Stimulated activated CD4-positive, alpha-beta T cell treated with anti-CD3 and anti-CD28 coated beads, Interleukin-4, amount 100 ng/mL, for 24 hours (primary cell): ENCODE measurements at places on chromosomes 4 and X.
A peak's percentile ranks its signal among the peaks of the same experiment; 100 is the strongest.

DNA sequence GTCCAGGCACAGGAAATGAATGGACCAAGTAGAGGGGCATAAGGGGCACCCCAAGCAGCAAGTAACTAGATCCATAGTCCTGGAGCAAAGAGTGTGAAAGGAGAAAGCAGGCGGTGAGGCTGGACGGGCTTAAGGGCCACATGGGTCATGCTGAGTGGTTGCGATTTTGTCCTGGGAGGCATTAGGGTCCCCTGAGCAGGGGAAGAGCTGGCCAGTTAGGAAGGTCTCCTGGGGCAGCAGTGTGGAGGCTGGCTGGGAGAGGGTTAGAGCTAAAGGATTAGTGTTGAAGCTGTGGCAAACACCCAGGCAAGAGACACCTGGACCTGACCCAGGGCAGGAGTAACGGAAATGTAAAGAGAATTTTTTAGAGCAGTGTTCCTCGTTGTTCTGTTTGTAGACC is 26.5 kb downstream of the MYOZ2 start:
- DNase-seq = no peak

GRCh38 chrX:139720136-139720535 is 12.2 kb upstream of the MCF2 start:
- DNase-seq = no peak

- no peak for DNase-seq
These were observed 1722.9 kb upstream of the AGA start for GRCh38 chr4:179165000-179165738.

GRCh38 chr4:93658443-93658842 is 170.1 kb upstream of the ATOH1 start:
- DNase-seq = no peak

GRCh38 chr4:120948382-120948781 is 25.9 kb upstream of the PRDM5 start:
- DNase-seq = no peak

- no peak for DNase-seq
These were observed 78.1 kb upstream of the DHRSX start for GRCh38 chrX:2578864-2579263.

DNA sequence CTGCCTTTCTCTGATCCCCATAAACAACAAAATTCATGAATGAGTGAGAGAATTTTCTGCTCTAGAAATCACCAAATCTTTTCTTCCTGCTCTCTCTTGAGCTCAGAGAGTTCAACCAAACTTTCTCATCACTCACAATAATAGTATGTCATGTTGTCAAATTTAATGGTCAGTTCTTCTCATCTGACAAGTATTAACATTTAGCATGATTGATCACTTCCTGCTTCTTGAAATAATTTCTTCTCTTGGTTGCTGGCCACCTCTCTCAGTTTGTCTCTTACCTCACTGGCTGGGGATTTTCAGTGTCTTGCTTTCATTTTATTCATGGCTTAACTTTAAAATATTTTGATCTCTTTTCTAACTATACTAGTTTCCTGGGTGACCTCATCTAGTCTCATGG is 25.5 kb upstream of the FGF5 start:
- no peak for DNase-seq

- peak; percentile 36 for DNase-seq
These were observed 81.0 kb upstream of the KLF3 start for GRCh38 chr4:38582889-38583470.

DNA sequence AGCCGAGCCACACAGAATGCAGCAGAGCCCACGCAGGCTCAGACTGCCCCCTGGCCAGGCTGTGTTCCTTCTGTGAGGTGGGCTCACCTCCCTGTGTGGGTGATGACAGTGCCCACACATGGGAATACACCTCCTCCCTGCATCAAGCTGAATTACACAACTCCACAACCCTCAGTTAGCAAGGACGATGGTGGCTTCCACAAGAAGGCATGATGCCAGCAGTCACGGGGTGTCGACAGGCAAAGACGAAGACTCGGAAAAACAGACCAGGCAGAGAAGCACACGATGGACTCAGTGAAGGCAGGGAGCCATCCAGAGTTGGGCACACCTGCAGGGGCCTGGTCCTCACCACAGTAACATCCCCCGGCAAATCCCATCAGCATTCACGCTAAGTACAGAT is 12.1 kb downstream of the LETM1 start:
- DNase-seq = no peak

DNA sequence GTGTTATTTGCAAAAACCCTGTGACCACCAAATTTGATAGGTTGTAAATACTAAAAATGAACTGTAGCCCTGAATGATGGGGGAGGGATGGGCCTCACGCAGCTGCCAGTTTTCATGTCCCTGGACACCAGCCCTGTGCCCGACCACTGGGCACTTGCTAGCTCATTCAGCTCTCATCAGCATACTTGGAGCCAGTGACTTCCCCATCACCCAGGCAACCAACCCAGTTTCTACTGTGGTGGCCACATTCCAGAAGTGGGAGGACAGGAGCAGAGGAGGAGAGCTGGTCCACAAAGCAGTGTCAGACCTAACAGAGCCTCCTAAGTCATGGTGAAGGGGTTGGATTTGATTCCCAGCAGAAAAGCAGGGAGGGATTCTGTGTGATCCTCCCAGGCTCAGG is 128.2 kb downstream of the CPEB2 start:
- DNase-seq = no peak

- no peak for DNase-seq
These were observed 15.1 kb downstream of the S100G start for GRCh38 chrX:16665089-16665488.

DNA sequence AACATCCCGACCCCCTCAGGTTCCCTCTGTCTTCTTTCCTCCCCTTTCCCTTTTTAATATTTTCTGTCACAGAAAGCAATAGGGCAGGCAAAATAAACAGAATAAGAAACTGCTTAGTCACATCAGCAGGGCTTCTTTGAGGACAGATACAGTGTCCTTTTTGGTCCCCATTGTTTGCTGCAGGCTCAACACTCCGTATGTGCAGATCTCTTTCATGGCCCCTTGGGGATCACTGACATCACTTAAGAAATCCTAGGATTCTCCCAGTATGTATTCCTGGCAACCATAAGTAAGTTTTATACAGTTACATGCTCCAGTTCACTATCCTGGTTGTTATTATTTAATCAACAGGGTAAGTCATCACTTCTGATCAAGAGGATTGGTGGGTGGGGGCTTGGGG is 448.0 kb downstream of the NKX6-1 start:
- no peak for DNase-seq

DNA sequence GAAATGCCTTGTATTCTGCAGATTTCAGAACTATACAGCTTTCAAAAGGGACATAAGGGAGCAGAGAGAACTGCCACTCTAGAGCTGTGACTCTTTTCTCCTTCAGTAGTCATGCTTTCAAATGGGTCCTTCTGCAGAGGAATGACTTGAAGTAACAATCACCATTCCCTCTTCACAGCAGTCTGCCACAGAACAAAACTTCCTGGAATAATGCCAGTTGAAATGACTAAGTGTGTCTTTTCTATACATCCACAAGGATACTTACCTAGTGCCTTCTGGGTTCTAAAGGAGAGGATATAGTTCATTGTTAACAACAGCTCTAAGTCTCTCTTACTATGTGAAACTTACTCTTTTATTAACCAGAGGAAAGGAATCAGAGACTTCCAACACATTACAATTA is 515.4 kb upstream of the ATOH1 start:
- DNase-seq = no peak

DNA sequence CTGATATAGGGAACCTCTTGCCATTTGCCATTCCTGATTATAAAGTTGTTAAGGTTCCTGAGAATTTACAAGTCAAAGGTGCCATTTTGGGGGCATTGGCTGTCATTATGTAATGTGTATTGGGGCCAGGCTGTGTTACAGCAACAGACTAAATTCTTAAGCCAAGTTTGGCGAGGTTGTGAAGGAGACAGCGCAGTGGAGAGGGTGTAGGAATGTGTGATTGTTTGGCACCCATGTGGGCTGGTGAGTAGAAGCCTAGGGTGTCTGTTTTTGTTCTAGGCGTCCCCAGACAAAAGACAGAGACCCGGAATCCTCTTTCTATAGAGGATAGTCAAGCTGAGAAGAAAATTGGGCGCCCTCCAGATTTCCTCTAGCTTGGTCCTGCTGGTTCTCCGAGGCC is 2535.3 kb downstream of the PCDH7 start:
- no peak for DNase-seq

GRCh38 chr4:66023061-66023460 is 352.8 kb upstream of the EPHA5 start:
- no peak for DNase-seq

DNA sequence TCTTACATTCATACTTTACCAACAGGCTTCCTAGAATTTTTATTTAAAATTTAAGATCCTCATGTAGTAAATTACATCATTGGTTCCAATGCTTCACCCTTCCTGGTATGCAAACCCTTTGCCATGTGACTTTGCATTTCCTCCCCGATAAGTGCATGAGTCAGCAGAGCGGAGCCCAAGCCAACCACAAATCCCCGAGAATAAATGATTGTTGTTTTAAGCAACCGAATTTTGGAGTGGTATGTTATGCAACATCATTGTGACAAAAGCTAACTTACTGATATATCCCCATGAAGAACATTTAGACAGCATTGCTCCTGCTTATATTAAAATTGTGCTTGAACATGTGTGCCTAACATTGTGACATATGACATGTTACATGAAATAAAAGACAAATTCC is 199.4 kb upstream of the DDX53 start:
- DNase-seq = no peak

GRCh38 chr4:81505726-81506125 is 34.0 kb upstream of the RASGEF1B start:
- DNase-seq = no peak

DNA sequence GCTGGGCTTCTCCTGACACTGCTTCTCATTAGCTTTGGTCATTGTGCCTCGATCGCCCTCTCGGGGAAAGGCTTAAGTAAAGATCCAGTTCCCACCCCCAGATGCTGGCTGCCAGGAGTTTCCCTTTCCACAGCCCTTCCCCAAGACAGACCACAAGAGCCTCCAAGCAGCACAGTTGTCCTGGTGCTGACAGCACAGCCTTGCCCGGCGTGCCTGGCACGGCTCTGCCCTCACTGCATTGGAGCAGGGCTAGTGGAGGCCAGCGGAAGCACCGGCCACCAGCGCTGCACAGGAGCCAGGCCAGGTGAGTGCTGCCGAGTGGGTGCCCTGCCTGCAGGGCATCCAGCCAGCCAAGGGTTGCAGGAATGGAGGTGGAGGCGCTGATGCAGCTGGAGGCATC is 9.7 kb upstream of the MSANTD1 start:
- no peak for DNase-seq

- no peak for DNase-seq
These were observed 738.6 kb upstream of the GRIA3 start for GRCh38 chrX:122445466-122445865.
